SW 1271 (cell line): ENCODE measurements at places on chromosomes 4 and X.

- DNase-seq = no peak
Measured at GRCh38 chr4:83219344-83220331, 65.0 kb downstream of the COQ2 start.

DNA sequence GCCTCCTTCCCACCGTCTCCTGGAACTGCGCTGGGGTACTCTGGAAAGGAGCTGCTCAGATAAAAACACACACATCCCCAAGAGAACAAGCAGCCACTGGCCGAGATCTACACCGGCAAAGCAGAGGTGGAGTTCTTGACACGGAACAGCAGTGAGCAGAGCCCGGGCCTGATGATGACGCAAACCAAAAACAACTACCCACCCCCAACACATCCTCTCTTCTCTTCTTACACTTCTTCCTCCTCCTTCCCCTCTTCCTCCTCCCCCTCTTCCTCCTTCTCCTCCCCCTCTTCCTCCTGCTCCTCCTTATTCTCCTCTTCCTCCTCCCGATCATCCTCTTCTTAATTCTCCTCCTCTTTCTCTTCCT, 4.6 kb downstream of the PNMA5 start:
- DNase-seq = no peak

GRCh38 chrX:132488819-132489577, at the start of gene MBNL3:
MBNL3 (minus strand) TSS chrX:132489038; CDS start chrX:132439611, 49,427 bp downstream.
- peak; percentile 40 for DNase-seq

- no peak for DNase-seq
Measured at GRCh38 chr4:52586069-52586468, 73.0 kb downstream of the USP46 start.

GRCh38 chr4:106344647-106344970, 24.0 kb downstream of the GIMD1 start:
- DNase-seq = no peak

- no peak for DNase-seq
Measured at GRCh38 chr4:59571805-59572430, 1628.2 kb upstream of the ADGRL3 start.

- DNase-seq = no peak
Measured at GRCh38 chr4:140971077-140971792, 162.0 kb downstream of the RNF150 start.

DNA sequence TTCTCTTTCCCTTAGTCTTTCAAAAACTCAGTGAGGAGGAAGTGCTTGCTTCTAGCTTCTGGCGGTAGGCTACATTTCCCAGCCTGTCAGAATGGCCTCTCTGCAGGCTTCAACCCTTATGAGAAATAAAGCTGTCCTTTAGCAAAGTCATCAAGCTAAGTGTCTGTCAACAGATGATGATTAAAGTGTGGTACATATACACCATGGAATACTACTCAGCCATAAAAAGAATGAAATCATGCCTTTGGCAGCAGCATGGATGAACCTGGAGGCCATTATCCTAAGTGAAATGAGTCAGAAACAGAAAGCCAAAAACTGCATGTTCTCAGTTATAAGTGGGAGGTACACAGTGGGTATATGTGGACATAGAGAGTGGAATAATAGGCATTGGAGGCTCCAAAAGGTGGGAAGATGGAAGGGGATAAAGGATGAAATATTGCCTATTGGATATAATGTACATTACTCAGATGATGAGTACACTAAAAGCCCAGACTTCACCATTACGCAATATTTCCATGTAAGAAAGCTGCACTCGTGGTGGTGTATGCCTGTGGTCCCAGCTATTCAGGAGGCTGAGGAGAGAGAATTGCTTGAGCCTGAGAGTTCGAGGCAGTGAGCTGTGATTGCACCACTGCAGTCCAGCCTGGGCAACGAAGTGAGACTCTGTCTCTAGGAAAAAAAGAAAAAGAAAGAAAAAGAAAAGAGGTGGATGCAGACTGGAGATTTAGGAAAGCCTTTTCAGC, 7.9 kb downstream of the TRIM2 start:
- DNase-seq = no peak

DNA sequence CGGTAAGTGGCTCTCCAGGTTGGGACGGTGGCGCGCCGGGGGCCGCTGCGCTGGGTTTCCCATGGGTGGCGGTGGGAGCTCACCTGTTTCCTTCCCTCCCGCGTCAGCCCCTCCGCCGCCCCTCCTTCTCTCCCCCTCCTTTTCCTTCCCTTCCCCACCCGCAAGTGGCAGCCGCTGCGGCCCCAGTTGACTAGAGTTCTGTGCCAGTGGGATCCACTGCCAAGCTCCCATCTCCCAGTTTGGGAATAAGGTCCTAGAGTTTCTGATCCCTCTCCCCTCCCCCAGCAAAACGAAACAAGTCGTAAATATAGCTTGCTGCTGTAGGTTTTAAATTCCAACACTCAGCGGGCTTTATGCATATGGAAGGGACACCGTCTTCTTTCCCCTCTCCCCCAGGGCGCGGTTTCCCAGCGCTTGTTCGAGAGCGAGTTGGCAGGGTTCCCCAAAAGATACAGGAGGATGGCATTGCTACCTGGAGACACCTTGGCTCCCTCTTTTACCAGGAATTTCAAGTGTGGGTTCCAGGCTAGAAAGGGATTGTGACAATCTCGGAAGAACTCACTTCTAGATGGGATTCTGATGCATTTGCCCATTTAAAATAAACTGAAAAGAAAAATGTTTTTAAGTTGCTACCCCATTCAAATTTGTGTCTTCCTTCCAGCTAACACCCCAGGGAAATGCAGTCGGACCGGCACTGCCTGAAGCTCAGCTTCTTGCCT, 1.2 kb downstream of the TLL1 start:
- no peak for DNase-seq

DNA sequence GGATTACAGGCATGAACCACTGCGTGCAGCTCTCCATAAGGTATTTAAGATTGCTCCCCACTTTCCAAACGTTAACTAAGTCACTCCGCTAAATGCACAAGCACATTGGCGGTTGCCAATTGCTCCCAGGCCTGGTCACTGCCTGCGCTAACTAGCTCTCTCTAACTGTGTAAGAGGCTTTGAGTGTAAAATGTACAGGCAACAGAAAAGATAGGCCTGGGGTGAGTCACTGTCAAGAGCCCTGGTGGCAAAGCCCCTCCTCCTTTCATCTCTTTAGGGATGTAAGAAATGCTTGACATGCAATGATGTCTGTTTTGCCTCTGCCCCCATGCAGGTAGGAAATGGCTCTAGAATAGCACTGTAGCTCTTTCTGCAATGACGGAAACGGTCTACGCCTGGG, 329.7 kb upstream of the GATB start:
- no peak for DNase-seq

GRCh38 chr4:141999446-142000143, 363.2 kb downstream of the IL15 start:
- DNase-seq = no peak

GRCh38 chrX:101429934-101430333, 21.9 kb downstream of the HNRNPH2 start:
- DNase-seq = no peak

GRCh38 chrX:17537723-17538243, 162.8 kb downstream of the NHS start:
- no peak for DNase-seq

- DNase-seq = no peak
Measured at GRCh38 chr4:125388613-125389012, 73.9 kb downstream of the FAT4 start.

DNA sequence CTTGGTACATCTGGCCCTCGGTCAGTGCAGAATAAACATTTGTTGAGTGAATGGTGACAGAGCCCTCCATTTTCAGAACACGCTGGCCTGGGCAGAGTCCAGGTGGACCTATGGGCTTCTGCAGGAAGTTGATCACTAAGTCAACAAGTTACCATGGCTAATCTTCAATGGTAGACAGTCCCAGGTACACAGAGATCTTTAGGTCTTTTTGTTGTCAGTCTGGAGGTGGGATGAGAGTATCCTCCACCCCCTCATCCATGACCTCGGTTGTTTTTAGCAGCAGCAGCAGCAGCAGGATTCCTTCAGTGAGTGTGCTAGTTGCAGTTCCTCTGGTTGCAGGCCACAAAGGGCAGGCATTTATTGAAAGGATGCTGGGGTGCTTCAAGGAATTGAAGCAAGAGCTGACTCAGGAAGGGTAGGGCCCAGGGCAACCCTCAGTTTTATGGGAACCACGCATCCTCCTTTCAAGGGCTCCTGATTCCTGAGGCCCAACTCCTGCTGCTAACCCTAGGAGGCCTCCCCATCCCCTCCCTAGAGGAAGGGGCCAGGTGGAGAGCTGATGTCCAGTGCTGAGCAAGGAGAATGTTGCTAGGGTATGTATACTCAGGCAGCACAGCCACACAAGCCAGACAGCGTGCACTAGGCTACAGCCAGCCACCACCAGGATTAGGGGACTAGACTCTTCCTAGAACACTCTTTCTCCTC, 1.7 kb upstream of the USP27X start:
- DNase-seq = no peak

GRCh38 chr4:151922811-151923210, 162.0 kb upstream of the GATB start:
- no peak for DNase-seq

- DNase-seq = peak; percentile 27
Measured at GRCh38 chr4:80266253-80266901, at the start of gene FGF5. FGF5 (plus strand) TSS chr4:80266664; CDS start chr4:80266825, 161 bp downstream.

DNA sequence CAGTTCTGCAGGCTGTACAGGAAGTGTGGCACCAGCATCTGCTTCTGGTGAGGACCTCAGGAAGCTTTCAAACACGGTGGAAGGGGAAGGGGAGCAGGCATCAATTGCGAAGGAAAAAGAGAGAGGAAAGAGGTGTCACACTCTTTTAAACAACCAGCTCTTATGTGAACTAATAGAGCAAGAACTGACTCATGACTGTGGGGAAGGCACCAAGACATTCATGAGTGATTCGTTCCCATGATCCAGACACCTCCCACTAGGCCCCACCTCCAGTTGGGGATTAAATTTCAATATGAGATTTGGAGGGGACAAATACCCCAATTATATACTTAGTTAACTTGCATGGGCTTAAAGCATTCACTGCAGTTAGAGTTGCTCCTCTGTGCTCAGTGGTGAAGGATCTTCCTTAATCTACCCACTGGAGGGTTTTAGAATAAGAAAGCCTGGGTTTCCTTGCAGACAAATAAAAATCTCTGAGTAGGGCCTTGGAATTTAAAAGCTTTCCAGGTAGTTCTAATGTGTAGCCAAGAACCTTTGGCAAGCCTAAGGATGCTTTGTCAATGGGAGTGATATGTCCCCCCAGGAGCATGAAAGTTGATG, 60.0 kb downstream of the SYNPO2 start:
- no peak for DNase-seq

- no peak for DNase-seq
Measured at GRCh38 chr4:73676136-73676535, 55.9 kb upstream of the RASSF6 start.

DNA sequence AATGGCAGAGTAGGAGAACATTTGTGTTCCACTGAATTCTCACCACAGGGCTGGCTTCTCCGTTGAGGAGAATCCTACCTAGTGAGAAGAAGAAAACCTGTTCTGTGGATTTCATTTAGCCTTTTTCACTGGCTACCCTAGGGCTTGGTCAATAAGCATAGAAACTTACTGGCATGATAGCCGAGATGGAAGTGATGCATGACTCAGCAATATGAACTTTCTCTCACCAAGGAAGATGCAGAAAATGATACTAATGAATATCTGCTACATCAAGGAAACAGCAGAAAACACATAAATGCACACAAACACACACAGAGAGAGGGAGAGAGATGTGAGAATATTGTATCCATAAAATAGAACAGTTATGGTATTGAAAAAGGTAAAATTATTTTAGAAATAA, 216.3 kb downstream of the HHIP start:
- no peak for DNase-seq

- no peak for DNase-seq
Measured at GRCh38 chrX:106039920-106040319, 1.4 kb upstream of the SERPINA7 start.

- DNase-seq = no peak
Measured at GRCh38 chr4:107937040-107937439, 5.7 kb downstream of the CYP2U1 start.

DNA sequence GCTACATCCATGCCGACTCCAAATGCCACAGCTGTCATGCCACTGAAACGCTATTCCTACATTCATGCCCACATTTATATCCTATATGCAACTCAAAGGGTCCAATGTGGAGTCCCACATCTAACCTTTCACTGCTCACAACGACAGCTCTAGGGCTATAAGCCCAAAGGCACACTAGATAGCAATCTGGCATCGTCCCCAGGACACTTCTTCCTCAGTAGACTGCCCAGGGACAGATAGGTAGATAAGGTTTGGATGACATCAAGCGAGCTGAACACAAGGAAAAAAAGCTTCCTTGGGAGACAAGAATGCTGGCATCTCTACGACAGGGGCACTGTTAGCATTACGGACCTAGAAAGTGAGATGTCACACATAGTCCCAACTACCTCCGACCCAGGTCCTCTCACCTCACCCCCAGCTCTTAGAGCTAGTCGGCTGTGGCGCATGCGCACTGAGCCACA, 685 bp downstream of the RAB9B start:
- peak; percentile 2 for DNase-seq

DNA sequence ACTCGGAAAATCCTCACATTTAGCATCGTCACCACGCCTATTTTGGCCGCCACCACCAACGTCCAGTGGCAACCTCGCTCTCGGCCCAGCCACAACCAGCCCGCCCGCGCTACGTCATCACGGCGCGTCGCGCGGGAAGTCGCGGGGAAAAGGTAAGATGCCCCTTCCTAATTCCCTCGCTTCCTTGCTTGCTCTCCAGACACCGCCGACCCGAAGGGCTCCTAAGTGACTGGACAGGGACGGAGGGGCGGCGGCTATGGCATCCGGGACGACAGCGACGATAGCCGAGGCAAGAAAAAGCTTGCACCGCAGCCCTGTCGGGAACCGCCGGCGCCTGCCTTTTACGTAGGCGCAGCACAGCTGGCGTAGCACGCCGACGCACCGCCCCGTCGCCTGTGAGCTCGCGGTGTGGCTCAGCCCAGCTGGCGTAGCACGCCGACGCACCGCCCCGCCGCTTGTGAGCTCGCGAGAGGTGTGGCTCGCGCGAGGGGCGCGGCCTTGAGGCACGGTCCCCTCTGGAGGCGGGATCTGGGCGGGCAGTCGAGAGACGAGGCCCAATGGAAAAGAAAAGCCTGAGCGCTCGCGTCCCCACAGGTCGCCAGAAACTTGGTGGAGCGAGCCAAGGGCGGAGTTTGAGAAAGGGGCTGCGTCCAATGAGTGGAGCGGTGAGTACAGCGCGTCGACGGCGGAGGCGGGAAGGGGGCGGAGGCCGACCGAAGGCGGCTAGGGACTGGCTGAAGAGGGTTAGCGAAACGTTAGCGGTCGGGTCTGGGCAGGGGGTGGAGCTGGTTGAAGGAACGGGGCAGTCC, at the start of gene HDAC6:
TSS of gene HDAC6 (plus strand) at position 788 of the 809 bp plus-strand sequence. CDS start 626 bp downstream, outside the sequence.
- DNase-seq = peak; percentile 90

DNA sequence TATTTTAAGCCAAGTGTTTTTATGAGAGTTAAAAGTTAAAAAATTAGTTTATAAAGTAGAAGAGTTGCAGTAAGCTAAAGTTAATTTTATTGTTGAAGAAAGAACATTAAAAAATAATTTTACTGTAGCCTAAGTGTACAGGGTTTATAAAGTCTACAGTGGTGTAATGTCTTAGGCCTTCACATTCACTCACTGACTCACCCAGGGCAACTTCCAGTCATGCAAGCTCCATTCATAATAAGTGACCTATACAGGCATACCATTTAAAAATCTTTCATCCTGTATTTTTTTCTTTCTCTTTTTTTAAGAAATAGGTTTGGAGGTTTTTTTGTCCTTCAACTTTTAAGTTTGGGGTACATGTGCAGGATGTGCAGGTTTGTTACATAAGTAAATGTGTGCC, 87.9 kb upstream of the NR3C2 start:
- no peak for DNase-seq

- DNase-seq = no peak
Measured at GRCh38 chr4:89704651-89705395, 132.1 kb downstream of the SNCA start.

- no peak for DNase-seq
Measured at GRCh38 chr4:157964463-157964862, 208.4 kb downstream of the GASK1B start.
